ENCODE measurements at places on chromosomes 13 and 19.

DNA sequence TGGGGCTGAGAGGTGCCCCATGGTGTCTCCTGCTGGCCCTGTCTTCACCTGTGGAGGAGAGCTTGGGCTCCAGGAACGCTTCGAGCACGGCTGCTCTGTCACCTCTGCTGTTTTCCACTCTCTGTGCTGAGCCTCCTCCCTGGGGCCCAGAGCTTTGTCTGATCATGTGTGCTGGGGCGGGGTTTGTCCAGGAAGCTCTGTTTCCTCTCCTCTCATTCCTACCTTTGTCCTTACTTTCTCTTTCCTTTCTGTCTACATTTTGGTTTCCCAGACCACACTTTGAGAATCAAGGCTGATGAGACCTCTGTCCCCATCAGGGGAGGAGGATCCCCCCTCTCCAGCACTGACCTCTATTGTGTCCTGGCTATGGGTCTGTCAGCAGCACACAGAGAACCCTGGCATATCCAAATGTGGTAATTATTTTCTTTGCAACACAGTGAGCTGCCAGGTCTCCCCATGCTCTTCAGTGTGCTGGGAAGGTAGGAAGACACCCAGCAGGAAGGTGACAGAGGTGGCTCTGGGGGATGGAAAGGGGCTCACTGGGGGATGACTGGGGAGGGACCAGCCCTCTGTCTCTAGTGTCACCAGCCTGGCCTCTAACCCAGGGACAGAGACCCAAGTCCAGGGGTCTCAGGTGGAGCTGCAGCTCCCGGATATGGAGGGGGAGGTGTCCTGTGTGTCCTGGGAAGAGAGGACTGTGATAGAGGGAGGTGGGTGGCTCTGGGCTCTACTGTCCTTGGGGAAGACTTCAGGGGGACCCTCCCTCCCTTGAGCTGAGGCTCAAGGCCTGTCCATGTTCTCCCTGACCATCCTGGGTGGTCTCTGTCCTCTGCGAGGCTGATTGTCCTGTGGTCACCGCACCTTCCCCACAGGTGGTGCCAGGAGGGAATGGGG lies at the start of gene CEACAM1:
Gene CEACAM1 (minus strand): TSS at position 128 of the 894 bp plus-strand sequence. CDS start 107 bp downstream, at position 21.
- peak; percentile 44 for DNase-seq

- no peak for DNase-seq
Measured at GRCh38 chr13:25833761-25834160, 218.1 kb downstream of the SHISA2 start.

- no peak for DNase-seq
Measured at GRCh38 chr19:18895038-18895823, 727 bp downstream of the CERS1 start.

GRCh38 chr19:31338069-31338776 lies 11.0 kb downstream of the TSHZ3 start:
- no peak for DNase-seq

DNA sequence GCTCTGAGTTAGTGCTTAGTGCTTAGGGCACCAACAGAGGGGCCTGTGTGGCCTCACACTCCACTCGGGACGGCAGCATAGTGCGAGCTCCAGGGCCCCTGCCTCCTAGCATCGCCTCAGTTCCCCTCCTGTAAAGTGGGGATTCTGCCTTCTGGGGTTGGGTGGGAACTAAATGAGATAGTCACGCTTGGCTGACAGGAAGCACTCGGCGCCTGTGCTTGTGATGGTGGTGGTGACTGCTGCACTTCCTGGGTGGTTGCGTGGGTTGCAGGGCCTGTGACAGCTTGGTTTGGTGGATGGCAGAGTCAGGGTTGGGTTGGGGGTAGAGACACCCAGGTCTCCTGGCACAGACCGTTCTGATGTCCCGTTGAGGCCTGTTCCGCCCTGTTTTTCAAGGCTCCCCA lies 7.7 kb downstream of the PLEKHF1 start:
- DNase-seq = no peak

DNA sequence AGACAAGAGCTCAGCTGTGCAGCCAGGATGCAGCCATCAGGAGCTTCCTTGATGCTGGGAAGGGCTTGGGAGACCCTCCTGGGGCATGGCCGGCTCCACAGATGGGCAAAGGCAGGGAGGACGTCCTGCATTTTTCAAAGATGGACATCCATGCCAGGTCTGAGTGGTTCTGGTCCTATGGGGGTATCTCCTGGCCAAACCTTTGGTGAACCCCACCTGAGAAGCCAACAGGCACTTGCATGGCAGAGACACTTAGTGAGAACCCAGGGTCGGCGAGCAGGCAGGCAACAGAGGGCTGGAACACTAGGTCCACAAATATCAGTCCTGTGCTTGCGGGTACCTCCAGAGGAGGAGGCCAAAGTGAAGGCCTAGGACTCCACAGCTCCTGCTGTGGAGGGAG lies 70.0 kb downstream of the KCTD15 start:
- DNase-seq = no peak

GRCh38 chr19:1844513-1845124 lies 3.7 kb downstream of the REXO1 start:
- no peak for DNase-seq

DNA sequence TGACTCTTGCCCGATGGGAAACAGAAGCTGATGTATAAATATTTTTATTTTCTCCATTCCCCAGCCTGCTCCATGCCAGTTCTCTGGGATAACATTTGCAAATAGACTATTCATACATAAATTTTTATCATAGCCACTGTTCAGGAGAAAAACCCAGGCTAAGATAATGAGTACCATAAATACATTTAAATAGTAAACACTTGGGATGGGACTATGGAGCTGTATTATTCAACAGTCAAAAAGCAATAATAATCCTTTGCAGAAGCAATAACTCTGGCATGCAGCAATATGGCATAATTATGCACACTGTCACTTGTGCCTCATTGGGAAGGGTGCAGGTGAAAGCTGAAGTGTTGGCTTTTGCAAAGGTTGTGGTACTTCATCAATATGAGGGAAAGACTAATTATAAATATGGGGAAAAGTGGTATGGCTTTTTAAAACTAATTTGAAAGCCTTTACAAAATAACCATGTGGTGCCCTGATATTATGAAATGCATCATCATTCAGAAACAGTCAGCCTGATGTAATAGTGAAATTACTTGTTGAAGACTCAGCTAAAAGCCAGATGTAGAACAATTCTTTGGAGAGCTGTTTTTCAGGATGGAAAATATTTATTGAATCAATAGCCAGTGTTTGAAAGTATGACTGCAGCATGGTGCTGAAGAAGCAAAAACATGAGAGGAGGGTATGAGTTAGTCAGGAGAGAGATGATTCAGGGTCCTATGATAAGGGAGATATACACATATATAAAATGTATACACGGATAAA lies 2476.7 kb downstream of the PCDH9 start:
- no peak for DNase-seq

GRCh38 chr13:44651209-44651608 lies 75.1 kb upstream of the TSC22D1 start:
- no peak for DNase-seq

- DNase-seq = no peak
Measured at GRCh38 chr19:36113894-36114720, 568 bp downstream of the POLR2I start.

- DNase-seq = no peak
Measured at GRCh38 chr13:67505376-67505775, 275.2 kb upstream of the PCDH9 start.

GRCh38 chr19:50878851-50879250 lies 5.6 kb downstream of the KLK2 start:
- no peak for DNase-seq

DNA sequence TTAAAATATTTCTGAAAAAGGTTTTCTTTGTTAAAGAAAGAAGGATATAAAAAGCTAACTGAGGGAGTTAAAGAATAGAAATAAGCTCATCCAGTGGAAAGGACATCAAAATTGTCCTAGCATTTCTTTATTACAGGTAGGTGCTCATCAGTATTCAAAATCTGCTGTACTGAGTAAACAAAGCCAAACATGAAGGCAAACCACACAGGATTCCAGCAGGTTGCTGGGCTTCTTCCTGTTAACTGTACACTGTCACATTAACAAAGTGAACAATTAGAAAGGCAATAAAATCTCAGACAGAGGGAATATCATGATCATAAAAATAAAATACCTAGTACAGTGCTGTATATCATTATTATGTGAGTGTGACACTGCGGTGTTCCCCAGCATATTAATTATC lies 1541.0 kb downstream of the SLITRK5 start:
- DNase-seq = no peak

GRCh38 chr13:91153372-91153771 lies 194.1 kb upstream of the MIR17HG start:
- DNase-seq = no peak

DNA sequence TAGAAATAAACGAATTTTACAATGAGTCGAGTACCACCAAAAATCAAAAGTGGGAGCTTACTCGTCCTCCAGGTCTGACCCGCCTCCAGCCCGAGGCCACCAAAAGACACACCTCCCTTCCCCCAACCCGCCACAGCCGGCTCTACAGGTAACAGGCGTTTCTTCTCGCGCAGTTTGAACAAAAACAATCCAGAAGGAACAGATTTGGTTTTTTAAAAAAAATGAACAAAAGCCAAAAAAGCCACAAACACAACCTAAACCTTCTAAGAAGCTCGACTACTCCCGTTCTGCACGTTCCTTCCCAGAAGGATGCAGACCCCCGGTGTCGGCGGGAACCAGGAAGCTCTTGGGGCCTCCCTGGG lies 671 bp downstream of the ZDHHC20 start:
- DNase-seq = peak; percentile 30

GRCh38 chr13:22201375-22201925 lies 530.6 kb downstream of the FGF9 start:
- DNase-seq = no peak

- DNase-seq = no peak
Measured at GRCh38 chr13:30991184-30991583, 58.7 kb downstream of the TEX26 start.

- DNase-seq = no peak
Measured at GRCh38 chr19:12821761-12822160, 12.6 kb downstream of the RTBDN start.

DNA sequence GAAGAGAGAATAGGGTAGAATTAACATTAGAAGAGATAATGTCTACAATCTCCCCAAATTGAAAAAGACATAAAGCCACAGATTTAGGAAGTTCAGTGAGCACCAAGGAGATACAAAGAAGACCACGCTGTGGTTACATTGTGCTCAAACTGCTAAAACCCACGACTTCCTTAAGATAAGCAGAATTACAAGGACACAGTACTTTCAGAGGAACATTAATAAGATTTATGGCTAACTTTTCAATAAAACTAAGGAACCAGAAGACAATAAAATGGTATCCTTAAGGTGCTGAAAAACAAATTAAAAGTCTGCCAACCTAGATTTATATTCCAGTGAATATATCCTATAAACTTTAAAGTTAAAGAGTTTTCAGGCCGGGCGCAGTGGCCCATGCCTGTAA lies 7.4 kb upstream of the IL17D start:
- DNase-seq = no peak

DNA sequence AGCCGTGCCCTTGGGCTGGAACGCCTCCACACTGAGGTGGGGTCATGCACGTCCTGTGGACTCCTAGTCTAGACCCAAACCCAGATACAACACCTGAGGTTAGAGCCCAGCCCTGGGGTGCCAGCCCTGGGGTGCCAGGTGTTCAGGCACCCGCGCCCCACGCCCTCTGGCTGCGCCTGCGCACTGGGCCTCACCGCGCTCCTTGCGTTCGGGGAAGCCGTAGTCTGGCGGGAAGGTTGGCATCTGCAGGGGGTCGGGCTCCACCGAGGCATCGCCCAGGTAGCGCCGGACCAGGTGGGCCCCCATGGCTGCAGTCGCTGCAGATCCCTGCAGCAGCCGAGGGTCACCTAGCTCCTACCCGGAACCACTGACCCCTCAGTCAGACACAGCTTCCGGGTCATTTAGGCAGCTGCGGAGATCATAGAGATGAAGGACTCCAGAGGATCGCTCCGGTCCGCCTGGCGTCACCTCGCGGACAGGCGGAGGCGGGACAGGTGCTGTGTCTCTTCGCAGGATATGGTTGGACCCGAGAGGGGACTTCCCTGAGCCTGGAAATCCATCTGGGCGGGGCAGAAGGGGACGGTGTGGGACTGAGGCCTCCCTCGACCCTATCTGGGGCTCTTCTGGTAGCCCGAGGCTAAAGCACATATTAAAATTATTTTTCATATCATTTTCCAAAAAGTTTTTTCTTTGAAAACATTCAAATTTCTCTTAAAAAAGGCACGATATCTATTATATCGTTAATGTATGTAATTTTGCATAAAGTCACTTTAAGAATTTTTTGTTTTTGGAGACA lies at the start of gene NDUFB7:
Gene NDUFB7 (minus strand): TSS at position 372 of the 796 bp plus-strand sequence. CDS start 66 bp downstream, at position 306.
- peak; percentile 82 for DNase-seq

- DNase-seq = no peak
Measured at GRCh38 chr13:51768378-51768921, 35.5 kb downstream of the DHRS12 start.

DNA sequence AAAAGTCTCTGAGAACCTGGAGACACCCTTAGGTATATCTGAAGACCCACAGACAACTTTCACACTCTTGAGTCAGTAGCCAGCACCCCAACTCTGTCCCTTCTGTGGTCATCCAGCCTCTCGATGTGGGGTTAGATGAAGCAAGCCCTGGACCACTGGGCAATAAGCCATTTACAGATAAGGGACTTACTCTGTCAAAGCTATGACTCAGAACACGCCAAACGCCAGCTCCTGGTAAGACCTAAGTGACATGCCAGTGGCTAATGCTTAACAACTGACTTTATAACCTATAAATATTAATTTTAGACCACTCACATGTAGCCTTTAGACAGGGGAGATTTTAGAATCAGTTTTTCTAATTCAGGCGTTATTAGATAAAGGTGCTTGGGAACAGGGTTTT lies 85.7 kb downstream of the SHISA2 start:
- no peak for DNase-seq

Data from thymus (tissue), 14 donors.